ENCODE measurements at places on chromosomes 1 and 21.

DNA sequence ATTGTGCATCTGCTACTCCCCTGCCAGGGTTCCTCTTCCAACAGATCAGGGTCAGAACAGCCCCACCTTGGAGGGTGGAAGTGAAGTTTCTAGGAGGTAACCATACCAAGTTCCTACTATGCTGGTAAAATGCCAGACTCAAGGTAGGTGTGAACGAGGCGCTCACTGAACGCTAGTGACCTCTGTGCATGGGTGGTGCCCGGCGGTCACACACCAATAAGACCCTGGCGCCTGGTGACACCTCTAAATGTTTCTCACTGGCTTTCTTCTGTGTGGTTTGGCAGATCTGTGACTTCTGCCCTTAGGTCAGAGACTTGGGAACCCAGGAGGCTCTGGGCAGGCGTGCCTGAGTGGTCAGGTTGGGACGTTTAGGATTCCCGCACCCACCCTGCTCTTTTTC, 55.9 kb downstream of the TMCO4 start:
- DNase-seq = no peak

DNA sequence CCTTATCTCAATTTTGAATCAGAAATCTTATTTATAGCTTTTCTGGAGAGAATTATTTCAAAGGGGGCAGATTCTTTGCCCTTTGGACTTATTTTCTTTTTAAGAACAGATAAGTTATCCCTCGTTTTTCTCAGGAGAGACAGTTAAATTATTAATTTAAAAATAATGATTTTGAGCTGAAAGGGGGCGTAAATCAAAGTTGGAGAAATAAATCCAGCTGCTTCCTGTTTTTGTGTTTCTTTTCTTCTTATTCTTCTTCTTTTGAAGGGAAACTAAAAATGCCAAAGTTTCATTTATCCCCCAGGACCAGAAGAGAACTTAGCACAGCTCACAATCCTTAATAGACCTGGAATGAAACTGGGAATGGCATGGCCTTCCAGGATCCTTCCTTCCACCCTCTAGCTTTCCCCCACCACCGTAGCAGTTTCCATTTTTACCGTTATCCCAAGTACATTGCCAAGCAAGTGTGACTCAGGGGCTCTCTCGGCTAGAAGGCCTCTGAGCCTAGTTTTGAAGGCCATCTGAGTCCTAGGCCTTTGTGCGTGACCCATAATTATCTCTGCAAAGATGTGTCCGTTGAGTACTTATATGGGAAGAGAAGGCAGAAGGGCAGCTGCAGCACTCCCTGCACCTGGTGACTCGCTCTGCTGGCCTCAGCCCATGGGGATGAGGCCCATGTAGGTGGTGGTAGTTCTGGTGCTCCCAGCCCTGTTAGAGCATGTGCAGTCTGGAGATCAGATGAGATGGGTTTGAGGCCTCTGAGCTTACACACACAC, 181.7 kb downstream of the ROR1 start:
- no peak for DNase-seq

- DNase-seq = no peak
These were observed 78.4 kb downstream of the CD58 start for GRCh38 chr1:116492358-116492811.

GRCh38 chr1:207952617-207953542, 42.0 kb upstream of the CD34 start:
- DNase-seq = no peak

Data from HFF-Myc (cell line).